ENCODE measurements at places on chromosomes 11 and 22.
A peak's percentile ranks its signal among the peaks of the same experiment; 100 is the strongest.

DNA sequence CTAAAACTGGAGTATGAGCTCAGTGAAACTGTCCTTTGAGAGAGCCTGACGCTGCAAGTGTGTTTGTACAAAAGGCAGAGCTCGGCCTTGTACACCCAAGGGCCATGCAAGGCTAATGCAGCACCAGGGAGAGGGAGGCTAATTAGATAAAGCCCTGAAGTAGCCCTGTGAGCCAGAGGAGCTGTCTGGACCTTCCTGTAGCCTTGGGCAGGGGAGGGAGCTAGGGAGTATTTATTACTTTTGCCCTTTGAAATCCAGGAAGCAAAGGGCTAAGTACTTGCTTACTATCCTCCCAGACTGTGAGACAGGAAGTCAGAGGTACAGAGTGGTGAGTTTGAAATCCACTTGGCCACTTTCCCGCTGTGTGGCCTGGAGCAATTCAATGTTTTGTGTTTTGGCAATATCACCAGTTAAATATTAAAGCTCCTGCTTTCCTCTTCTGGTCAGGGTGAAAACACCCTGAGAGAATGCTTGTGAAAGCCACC, 10.2 kb upstream of the LDHA start:
- no peak for DNase-seq

DNA sequence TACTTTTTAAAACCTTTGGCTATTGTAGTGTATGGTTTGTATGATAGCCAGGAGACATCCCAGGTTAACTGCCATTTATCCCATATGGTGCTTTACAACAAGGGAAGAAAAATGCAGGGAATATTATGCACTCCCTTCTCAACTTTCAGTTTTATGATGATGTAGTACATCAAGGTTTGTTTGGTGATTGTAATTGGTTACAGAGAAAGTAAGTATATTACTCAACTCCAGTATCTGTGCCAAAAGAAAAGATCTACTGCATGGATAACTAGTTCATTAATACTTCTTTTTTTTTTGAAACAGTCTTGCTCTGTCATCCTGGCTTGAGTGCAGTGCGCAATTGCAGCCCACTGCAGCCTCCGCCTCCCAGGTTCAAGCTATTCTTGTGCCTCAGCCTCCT, 65.3 kb downstream of the BCL2L13 start:
- DNase-seq, result no peak

- DNase-seq, result no peak
Observed at GRCh38 chr22:44950806-44951509, 58.8 kb downstream of the PHF21B start.

DNA sequence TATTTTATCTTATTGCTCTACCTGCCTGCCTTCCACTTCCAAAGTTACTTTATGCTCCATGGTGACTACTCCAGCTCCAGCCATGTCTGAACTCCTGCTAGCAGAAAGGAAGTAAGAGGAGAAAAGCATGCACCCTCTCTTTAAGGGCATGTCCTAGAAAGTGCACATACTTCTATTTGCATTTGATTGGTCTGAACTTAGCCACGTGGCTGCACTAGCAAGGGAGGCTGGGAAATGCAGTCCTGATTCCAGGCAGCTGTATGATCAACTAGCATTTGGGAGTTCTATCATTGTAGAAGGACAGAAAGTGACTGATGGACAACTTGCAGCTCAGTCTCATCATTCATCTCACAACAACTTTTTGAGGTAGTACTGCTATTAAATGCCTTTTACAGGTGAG, 515.7 kb downstream of the BUD13 start:
- no peak for DNase-seq

- DNase-seq, result no peak
Observed at GRCh38 chr11:72805216-72805615, 9.0 kb upstream of the ATG16L2 start.

- no peak for DNase-seq
Observed at GRCh38 chr11:131864228-131864627, 493.8 kb downstream of the NTM start.

GRCh38 chr22:45227645-45228400, 12.9 kb downstream of the KIAA0930 start:
- no peak for DNase-seq

DNA sequence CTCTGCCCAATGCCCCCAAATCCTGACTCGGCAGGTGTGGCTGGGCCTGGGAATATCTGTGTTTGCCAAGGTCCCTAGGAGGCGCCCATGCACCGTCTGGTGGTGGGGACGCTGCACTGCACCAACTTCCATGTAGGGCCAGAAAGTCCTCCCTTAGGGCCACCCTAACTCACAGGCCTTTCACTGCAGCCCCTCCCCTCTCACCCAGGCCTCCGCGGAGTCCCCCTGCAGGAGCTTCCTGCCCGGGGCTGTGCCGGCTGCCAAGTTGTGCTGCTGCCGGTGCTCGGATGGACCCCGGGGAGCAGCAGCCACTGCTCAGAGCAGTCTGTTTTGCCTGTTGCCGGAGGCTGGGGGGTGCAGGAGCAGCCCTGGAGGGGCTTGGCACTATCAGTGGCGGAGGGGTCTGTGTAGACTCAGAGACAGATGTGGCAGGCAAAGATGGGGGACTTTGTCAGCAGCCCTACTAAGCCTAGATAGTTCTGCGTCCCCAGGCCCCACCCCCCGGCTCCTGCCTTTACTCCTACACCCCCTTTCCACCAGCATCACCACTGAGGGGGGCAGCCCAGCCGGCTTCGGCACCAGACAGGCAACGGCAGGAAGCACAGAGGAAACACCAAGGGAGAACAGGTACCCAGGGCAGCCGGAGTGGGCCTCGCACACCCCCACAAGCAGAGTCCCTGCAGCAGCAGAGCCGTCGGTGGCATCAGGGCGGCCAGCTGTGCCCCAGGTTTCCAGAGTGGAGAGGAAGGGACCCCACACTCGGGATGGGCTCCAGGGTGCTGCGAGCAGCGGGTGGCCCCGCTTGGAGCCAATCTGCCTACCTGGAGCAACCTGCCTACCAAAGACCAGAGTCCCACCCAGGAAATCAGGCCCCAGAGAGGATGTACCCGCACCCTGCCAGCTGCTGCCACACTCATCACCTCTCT, 124.3 kb downstream of the TRIM29 start:
- DNase-seq, result no peak

- no peak for DNase-seq
Observed at GRCh38 chr11:115085461-115086210, 407.3 kb downstream of the NXPE2 start.

- no peak for DNase-seq
Observed at GRCh38 chr11:34176751-34177209, 71.4 kb downstream of the NAT10 start.

DNA sequence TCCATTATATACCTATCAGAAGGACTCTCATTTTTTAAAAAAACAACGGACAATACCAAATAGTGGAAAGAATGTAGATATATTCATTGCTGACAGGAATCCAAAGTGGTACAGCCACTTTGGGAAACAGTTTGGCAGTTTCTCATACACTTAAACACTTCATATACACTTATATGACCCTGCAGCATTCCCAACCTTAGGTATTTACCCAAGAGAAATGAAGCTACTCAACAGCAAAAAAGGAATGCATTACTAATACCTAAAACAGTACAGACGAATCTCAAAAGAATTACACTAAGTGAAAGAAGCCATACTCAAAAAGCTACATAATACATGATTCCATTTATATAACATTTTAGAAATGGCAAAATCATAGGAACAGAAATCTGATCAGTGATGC, 51.5 kb downstream of the RBFOX2 start:
- no peak for DNase-seq

DNA sequence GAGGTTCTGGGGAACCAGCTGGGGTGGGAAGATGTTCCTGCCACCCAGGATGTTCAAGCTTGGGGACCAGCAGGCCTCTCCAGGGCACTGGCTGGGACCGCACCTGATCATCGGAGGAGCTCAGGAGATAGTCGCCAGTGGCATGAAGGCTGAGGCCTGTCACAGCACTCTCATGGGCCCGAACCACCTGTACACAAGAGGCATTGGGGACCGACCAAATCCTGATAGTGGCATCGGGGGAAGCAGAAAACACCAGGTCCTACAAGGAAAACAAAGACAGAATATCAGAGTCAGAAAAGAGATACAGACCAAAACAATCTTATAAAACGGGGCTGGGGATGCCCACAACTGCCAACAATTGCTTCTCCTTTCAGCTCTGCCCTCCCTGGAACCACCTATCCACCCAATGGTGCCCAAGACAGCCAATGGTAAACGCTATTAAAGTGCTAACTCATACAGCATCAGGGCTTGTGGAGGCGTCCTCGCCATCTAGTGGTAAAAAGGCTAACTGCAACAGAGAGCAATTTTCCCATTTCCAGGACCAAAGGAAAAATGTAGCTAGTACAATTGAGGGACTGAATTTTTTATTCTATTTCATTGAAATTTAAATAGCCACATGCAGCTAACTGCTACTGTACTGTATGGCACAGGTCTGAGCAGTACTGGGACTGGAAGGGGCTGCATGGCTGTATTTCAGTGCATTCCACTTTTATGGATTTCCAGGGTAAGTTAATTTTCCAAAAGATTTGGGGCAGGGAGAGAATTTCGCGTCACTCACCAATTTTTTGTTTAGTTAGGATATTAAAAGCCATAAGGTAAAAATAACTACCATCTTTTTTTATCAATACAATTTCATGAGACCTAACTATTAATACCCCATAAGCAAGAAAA, 7.1 kb downstream of the PRPF19 start:
- DNase-seq, result peak; percentile 43

- no peak for DNase-seq
Observed at GRCh38 chr11:7672960-7673723, at the start of gene CYB5R2. Gene CYB5R2 (minus strand): TSS chr11:7673500. CDS start chr11:7672825, 675 bp downstream.

- no peak for DNase-seq
Observed at GRCh38 chr22:25156736-25157135, 42.9 kb upstream of the CRYBB3 start.

- no peak for DNase-seq
Observed at GRCh38 chr11:72996959-72997358, 145.2 kb downstream of the FCHSD2 start.

DNA sequence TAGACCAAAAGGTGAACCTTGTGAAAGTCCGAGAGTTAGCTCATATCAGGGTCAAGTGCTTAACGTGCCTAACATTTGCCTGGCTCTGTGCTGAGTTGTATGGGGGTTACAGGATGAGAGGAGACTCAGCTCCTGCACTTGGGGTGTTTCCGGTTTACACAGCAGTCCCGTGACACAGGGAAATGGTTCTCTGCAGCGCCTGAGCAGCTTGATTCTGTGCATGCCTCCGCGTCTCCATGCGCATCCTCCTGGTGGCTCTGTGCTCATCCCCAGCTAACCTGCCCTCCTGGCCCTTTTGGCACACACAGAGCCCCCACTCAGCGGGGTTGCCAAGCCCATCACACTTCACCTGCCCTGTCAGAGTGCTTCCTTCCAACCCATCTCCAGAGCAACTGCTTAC, 238.3 kb upstream of the TBCEL start:
- DNase-seq, result no peak

DNA sequence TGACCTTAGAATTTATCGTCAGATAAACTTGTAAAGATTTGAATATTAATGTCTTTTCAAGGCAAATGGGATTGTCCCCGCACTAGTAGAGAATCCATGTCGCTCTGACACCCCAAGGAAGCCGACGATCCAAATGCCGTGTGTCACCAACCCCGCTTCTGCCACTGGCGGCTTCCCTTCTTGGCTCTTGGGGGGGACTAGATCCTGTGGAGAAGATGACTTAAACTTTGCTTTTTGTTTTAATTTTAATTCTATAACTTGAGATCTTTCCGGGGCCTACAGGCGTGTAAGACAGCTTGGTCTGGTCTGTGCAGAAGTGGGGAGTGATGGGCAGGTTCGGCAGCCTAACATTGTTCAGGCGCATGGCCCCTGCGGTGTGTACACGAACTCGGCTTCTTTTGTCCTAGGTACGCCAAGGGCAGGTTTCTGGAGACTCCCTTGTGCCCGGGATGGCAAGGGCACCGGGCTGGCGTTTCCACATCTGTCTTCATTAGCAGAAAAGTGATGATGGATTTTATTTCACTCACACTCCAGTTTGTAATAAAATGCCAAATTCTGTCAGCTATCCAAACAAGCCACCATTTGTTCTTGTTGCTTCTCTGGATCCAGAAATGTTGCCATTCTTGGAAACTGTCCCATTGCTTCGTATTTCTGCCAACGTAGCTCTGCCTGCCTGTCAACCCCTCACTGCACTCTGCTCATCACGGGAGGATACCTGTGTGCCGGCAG, 6.7 kb downstream of the YDJC start:
- no peak for DNase-seq

- no peak for DNase-seq
Observed at GRCh38 chr11:62535802-62536201, 10.8 kb downstream of the AHNAK start.

DNA sequence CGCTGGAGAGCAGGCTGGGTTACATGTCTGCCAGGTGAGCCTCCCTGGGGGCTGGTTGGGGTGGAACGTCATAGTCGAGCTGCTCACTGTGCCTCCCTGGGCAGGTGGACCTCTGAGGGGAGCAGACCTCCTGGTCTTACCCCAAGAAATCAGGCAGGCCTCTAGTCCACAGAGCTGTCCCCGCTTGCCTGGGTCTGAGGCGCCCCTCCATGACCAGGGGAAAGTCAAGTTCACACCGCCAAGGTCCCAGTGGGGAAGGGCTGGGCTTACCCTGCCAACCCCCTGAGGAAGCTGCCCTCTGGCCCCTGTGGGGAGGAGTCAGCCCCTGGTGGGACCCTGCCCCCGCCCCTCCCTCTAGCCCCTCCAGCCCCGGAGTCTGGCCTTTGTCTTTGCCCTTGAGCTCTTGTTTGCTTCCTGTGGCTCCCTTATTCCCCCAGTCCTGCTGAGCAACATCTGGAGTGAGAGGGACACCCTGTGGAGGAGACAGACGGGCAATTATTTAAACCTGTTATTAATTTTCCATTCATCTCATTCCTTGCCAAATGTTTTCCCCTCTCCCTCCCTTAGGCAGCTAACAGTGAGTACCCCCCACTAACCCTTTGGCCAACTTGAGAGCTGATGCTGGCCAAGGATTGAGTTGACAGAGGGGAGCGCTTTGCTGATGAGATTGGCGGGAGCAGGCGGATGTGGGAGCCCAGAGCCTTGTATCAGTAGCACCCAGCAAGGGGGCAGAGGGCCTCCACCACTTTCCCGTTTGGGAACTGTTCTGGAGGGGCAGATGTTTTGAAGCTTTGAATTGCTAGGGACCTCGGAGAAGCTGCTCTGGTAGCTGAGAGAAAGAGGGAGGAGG, 83.4 kb downstream of the CEP164 start:
- DNase-seq, result no peak

- peak; percentile 85 for DNase-seq
Observed at GRCh38 chr11:88337987-88338668, 592 bp upstream of the CTSC start.

DNA sequence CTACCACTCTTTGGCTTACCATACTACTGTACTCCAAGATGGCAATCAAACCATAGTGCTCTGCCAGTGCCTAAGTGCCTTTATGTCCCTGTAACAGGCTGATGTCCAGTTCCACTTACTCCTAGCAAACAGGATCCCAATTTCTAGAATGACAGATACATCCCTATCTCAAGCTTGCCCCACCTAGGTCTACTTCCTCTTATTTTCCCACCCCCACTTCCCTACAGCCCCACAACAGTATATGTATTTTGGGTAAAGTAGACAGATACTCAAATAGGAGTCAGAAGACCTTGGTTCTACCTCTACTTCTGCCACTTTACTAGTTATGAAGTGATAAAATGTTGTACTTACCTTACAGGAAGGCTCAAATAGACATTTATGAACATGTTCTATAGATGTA, 24.1 kb downstream of the SIK3 start:
- DNase-seq, result no peak
